H54 (cell line): ENCODE measurements at places on chromosomes 16 and 17.

GRCh38 chr16:4021070-4021779 lies 95.0 kb downstream of the ADCY9 start:
- no peak for DNase-seq

DNA sequence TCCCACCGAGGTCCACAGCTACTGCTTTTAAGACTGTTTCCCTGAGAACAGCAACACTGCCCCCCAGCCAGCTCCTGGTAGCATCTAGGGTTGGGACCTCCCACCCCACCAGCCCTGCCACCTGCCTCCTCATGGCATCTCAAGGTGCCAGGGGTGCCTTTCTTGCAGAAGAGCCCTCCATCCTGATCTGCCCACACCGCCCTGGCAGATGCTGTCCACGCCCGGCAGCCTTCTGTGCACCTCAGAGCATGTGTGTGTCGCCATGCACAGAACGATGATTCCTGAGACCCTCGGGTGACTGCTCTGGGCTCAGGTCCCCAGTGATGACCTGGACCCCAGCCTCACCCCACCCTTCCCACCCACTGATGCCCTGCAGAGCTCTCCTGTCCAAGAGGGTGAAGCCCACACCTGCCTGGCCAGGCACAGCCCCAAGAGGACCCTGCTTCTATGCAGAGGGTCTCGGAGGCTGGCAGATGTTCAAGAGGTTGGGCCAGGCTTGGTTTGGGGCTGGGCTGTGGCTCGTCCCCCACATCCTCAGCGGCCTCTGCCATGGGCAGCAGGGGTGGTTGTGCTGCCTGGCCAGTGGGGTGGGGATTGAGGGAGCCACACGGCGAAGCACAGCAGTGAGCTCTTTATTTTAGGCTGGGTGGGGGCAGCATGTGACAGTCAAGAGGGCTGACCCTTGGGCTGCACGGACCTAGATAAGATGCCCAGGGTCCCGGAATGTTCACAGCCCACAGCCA lies 5.2 kb upstream of the SPATA2L start:
- no peak for DNase-seq

DNA sequence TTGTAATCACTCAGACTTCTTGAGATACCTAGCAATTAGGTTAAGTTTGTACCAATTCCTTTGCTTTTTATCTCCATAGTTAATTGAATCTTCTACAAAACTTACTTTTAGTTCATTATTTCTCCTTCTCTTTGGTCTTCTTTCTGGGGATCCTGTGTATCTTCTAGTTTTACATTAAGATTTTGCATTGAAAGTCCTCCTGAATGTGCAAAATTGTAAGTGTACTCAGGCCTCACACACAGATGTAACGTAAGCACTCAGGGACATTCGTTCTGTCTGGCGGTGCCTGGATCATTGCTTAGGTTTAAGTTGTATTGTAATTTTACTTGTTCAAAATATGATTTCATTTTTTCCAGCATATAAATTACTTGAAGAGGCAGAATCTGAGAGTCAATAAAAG lies 222.6 kb upstream of the CPHXL start:
- no peak for DNase-seq

- DNase-seq: no peak
These were observed 12.0 kb downstream of the TBX21 start for GRCh38 chr17:47745037-47745380.

- DNase-seq: no peak
These were observed 12.9 kb downstream of the NUBP1 start for GRCh38 chr16:10756574-10756973.
